ENCODE measurements at places on chromosomes 2 and 18.

DNA sequence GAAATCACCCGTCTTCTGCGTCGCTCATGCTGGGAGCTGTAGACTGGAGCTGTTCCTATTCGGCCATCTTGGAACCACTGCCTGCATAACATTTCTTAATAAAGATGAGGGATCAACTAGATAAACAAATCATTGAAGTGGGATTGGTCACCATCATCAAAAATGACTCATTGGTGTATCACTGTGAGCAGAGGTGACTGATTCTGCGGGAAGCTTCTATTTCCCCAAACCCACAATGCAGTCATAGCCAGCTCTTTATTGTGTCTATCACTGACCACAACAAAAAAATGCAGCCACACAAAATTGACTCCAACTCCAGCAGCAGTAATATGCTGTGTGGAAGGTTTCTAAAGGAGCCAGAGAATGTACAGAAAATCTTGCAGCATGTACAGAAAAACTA lies 630.7 kb upstream of the HS6ST1 start:
- no peak for DNase-seq

DNA sequence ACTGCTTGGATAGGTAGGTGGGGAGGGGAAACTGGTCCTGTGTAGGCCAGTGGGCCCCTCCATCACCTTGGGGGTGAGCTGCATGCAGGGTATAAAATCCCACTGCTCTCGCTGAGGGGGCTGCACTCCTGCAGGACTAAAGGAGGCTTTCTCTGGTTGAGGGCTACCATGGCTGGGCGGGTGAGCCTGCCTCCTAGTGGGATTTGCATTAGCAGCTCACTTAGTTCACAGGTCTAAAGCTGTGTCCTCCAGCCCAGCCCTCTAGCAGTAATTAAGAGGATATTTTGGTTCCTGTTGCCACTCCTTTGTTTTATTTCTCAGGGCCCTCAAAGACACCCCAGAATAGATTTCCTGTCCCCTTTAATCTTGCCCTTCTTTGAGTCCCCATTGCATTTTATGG lies 24.6 kb downstream of the TMEM127 start:
- no peak for DNase-seq

DNA sequence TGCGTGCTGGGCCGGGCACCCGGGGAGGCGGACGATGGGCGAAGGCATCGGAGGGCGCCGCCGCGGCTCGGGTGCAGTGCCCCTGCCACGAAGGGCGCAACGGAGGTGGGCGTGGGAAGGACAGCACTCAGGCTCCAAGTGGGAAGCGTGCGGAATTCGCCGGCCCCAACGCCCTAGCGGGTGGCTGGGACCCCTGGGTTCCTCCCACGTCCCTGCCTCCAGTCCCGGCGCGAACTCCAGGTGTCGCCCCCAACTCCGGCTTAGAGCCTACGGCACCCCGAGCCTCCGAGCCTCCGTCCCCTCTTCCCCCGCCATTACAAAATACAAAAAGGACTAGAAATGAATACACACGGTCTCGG lies 1.3 kb downstream of the CYP27C1 start:
- DNase-seq, result no peak

GRCh38 chr2:43438858-43439655 lies 156.8 kb downstream of the THADA start:
- no peak for DNase-seq

DNA sequence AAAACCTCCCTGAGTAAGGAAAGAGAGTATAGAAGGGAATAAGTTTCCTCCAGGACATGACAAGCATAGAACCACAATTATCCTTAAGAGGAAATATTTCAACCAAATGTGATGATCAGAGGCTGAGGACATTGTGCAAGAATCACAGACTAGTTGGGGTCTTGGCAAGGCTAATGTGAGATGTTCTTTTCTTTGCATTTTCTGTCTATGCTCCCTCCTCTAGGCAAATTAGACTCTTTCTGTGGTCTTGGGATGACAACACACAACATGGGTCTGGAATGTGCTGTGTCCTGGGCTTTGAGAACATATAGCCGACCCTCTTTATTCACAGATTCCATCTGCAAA lies 32.0 kb upstream of the IL1RL1 start:
- no peak for DNase-seq

- DNase-seq, result no peak
Observed at GRCh38 chr2:202046572-202046971, 12.9 kb downstream of the FZD7 start.

DNA sequence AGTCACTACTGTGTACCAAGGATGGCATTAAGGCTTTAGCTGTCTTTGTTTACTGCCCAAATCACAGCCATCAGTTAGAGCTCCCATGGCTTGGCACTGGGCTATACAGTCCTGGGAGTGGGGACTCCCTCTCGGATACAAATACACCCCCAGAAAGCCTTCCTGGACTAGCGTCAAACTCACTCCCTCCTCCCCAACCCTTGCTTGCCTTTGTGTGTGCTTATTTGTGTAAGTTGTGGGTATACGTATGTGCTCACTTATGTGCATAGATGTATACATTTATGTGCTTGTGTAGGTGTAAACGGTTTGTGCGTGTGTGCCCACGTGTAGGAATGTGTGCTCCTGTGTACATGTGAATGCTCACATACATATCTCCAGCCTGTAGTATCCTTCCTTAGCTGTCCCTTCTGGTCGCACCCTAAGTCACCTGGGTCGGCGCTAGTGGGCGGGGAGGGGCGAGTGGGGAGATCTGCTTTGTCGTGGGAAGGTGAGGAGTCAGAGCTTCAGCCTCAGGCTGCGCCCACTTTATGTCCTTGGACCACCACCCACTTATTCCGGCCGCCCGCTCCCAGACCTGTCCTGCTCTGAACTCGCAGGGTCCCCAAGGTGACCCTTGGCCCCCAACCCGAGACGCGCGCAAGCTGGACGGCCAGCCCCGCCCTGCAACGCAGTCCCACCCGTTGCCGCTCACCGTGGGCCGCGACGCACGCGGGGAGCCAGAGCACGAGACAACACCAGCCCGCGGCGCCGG lies 461 bp downstream of the PRADC1 start:
- peak; percentile 77 for DNase-seq

DNA sequence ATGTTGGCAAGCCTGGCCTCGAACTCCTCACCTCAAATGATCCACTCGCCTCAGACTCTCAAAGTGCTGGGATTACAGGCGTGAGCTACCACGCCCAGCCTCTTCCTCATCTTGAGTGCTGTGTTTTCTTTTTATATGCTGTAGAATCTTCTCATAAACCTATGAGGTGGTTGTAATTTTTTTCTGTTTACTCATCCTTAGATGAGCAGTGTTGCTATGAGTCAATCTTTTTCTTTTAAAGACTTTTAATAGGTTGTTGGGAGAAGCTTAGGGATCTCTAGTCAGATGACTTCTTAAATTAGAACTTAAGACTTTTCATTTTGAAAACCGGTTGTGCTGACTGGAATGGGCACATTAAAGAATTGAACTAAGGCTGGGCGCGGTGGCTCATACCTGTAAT lies 8.7 kb upstream of the AAK1 start:
- DNase-seq, result no peak

DNA sequence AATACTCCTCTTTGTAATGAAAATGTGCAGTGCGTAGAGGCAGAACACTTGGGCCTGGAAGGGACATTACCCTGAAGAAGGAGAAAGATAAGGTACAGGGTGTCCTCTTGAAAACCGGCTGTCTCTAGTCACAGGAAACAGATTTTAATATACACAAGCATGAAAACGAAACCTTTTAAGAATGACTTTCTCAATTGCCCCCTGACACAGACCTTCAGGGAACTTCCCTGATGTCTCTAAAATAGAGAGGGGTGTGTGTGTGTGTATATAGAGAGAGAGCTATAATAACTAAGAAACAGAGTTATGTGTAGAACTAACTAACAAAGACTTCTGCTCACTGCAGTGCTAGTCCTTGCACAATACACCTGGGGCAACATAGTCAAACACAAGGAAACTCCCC lies 780.0 kb downstream of the CNTNAP5 start:
- no peak for DNase-seq

DNA sequence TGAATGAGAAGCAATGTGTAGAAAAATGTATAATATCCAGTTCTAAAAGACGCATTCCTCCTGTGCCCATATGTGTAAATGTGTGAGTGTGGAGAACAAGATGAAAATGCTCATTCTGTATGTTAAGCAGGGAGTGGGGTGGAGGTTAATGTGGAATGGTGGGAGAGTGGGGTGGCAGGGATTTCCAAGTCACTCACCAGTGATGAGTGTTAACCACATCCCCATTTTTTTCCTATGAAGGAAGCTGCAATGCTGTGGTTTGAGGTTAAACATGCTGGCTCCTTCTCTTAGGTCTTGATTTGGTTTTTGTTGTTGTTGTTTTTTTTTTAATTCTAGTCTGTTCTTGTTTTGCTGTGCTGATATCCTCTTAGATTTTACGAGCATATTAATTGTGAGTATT lies 169.4 kb downstream of the NEDD4L start:
- DNase-seq, result no peak

- DNase-seq, result no peak
Observed at GRCh38 chr2:118878531-118879149, 31.2 kb upstream of the EN1 start.

DNA sequence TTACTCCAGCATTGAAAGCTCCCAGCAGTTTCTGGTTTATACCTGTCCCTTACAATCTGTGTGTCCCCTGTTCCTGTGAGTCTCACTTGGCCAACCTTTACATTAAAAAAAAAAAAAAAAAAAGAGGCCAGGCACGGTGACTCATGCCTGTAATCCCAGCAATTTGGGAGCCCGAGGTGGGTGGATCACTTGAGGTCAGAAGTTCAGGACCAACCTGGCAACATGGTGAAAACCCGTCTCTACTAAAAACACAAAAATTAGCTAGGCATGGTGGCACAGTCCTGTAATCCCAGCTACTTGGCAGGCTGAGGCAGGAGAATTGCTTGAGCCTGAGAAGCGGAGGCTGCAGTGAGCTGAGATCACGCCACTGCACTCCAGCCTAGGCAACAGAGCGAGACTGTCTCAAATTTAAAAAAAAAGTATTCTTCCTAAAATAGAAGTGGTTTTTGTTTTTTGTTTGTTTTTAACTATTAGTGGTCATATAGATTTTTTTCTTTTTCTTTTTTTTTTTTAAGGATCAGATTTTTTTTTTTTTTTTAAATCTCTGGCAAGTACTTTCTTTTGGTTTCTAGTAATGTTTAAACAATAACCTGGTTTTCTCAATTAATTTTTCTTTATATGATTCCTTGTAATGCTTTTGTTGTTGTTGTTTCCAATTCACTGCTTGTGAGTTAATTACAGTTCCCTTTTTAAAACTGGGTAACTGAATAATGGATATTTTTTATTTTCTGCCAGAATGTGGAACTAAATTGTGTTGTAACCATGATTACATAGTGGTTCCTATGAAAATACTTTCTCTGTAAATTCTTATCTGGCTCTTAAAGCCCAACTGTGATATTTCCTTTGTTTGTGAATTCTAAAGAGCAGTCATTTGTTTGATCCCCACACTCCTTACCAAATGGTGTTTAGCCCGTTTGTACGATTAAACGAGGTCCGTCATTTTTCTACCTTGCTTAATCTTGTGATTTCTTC lies 116.8 kb downstream of the CTAGE1 start:
- no peak for DNase-seq

GRCh38 chr2:109201465-109202327 lies 72.7 kb downstream of the SH3RF3 start:
- DNase-seq, result no peak

DNA sequence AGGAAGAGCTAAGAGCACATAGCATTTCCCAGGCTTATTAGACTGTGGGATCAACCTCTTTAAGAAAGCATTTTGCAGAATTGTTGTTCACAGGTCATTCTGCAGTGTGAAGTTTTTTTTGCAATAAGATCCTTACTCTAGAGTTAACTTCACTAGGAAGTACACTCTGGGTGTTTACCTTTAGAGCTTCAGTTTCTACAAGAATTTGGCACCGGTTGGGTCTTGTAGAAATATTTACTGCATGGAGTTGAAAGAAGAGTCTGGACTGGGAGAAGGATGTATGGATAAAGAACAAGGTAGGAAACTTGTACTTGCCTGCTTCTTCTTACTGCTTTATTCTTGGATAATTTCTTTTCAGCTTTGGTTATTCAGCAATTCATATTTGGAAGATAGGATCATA lies 944.9 kb upstream of the GYPC start:
- DNase-seq, result no peak

- peak; percentile 80 for DNase-seq
Observed at GRCh38 chr2:86037141-86037794, 68.4 kb downstream of the POLR1A start.

GRCh38 chr2:191036363-191036762 lies 22.4 kb upstream of the STAT1 start:
- DNase-seq, result no peak

DNA sequence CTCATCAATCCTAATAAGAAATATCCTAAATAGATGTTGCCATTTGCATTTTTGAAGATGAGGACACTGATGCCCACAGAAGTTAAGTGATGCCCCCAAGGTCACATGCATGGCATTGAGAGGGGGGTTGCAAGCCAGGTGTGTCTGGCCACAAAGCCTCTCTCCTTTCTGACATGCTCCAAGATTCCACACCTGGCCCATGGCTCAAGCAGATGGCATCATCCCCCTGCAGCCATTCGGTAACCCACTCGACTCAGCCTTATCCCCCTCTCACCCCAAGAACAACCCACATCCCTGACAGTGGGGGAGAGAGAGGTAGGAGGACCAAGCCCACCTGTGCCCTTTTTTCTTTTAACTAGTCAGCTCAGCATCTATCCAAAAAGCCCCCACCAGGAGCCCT lies 16.5 kb upstream of the TEX51 start:
- no peak for DNase-seq

- DNase-seq, result no peak
Observed at GRCh38 chr2:179377296-179377695, 112.7 kb upstream of the SESTD1 start.

DNA sequence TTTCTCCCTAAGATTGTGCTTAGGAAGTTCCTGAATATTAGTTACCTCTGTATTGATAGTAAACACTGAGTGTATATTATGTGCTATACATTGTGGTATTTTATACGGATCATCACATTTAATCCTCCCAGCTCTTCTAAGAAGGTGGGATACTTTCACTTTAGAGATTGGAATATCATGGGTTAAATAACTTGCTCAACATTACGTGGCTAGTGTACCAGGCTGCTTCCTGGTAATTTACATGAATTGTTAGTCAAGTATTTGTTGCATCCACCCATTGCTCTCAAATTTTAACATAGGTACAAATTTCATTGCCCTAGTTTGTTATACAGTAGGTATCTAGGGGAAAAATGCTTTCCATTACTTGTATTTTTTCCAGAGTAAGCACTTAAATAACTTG lies 21.4 kb downstream of the FAM98A start:
- DNase-seq, result no peak

DNA sequence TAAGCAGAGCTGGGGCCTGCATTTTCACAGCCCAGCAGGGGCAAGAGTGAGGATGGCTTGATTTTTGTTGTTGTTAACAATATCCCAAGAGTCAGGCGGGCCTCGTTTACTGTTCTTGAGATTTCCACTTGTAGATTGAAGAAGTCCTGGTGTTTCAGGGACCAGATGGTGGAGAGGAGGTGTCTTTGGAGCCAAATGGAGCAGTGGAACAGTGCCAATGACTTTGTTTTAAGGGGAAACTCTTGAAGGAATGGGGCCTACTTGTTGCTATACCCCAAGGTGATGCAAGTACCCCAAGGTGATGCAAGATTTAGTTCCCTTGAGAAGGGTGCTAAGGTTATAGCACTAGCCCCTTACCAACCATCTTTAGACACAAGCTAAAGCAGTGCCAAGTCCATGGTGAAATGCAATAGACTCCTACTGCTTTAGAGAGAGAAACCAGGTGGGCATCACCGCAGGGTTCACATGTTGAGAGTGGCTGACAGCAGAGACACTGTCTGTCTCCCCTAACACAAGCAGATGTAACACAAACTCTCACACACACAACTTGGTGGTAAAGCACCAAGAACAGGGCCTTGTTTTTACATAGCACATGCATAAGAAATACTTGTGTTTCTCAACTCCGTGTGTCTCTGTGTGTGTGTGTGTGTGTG lies 44.0 kb downstream of the HK2 start:
- DNase-seq, result no peak

GRCh38 chr2:86087936-86088850 lies 17.5 kb downstream of the POLR1A start:
- no peak for DNase-seq

All from suprapubic skin (tissue), 4 donors.